Activated naive CD8-positive, alpha-beta T cell treated with anti-CD3 and anti-CD28 coated beads, Interleukin-2, amount 10 ng/mL, durations not matched to agents 7 days and 5 days (primary cell): ENCODE measurements at places on chromosomes 1 and 21. TPM values are rescaled to one million over a fixed set of nuclear protein-coding genes. Genes with fewer than 3 reads are reported as not detected.

The RWDD3 gene
- 18.0 TPM for total RNA-seq

The LCE1C gene
- not detected for total RNA-seq

The ADORA3 gene
- total RNA-seq = not detected

The FCAMR gene
- not detected for total RNA-seq

The SLAMF9 gene
- not detected for total RNA-seq
